T-helper 2 cell treated with Interferon-gamma antibody and Interleukin-4, amounts not matched to agents 5 μg/mL and 100 μg/mL, for 36 hours (primary cell): ENCODE measurements at places on chromosomes 1 and 21.

DNA sequence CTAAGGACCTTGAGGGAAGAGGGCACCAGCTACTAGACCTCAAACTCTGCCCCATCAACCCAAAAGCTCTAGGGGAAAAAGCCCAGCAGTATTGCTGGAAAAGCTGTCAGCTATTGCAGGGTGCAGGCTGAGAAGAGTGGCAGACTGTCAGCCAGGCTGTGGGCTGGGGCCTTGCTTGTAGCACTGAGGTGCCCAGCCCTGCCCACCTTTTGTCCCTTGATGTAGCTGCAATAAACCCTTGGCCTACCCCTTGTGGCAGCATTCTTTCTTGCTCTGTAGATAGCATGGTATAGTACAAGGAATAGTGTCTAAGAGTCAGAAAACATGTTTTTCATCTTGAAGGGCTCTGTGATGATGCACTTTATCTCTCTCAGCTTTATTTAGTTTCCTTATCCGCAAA lies 39.4 kb downstream of the CDC14A start:
- DNase-seq, result no peak

DNA sequence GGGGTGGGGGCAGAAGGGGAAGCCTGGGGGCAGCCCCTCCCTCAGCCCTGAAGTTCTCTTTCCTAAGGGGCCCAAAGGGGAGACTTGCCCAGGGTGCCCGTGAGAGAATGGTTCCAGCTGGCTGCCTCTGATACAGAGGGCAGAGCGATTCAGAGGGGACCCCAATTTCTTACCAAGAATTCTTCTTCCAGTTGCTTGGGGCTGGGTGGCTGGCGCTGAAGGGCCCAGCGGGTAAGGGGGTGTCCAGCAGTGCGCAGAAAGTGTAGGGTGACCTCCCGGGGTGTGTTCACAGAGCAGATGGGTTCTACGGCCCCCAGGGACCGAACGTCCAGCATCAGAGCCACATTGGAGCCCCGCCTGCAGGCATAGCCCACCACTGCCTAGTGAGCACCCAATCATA lies 2.5 kb downstream of the PTPN7 start:
- no peak for DNase-seq

DNA sequence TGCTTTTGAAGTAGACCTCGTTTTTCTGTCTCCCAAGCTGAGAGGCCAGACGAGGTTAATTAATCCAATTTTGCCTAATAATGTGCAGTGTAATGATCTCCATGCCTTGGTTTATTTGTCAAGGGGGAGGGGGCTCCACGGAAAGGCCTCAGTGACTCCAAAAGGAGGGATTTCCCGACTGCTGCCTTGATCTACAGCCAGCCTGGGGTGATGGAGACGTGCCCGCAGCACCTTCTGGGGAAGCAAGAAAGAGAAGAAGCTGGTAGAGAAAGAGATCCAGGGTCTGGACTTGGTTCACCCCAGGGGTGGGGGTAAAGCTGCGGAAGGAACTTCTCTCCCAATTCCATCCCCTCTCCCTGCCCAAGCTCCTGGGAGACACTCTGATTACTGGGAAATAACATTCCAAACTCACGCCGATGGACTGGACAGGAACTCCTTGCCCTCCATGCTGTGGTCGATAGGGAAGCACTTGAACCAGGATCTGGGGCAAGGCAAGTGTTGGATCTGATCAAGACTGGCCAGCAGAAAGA lies 44.1 kb upstream of the SIM2 start:
- DNase-seq, result no peak

GRCh38 chr21:36384885-36385232 lies 333 bp upstream of the CHAF1B start:
- no peak for DNase-seq

DNA sequence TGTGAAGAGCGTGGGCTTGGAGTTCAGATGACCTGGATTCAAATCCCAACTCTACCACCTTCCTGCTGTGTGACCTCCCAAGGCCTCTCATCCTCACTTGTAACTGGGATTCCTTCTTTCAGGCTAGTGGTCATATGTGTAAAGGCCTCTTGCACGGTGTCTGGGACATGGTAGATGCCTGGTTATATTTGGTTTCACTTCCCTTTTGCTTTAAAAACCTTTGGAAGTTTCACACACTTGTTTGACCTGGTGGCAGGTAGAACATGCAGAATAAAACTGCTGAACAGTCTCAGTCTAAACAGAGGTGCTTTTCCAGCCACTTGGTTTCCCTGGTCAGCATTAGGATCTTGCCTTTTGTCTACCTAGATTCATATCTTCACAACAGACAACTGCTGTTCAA lies 37.0 kb upstream of the RCAN3 start:
- DNase-seq, result no peak

DNA sequence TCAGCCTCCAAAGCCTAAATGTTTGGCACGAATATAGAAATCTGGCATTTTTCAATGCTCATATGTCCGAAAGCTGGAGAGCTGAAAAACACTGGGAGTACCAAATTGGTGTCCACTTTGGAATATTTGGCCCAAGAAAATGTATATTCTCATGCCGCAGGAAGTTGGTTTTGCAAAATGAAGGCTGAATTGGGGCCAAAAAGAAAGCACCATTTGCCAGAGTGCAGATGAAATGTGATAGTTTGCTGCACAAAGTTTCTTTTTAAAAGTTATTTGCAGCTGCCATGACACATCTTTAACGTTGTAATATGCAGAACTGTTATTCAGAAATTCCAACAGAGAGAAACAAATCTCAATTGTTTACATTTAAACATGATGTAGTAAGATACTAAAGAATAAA lies 124.2 kb upstream of the LYPLAL1 start:
- no peak for DNase-seq

DNA sequence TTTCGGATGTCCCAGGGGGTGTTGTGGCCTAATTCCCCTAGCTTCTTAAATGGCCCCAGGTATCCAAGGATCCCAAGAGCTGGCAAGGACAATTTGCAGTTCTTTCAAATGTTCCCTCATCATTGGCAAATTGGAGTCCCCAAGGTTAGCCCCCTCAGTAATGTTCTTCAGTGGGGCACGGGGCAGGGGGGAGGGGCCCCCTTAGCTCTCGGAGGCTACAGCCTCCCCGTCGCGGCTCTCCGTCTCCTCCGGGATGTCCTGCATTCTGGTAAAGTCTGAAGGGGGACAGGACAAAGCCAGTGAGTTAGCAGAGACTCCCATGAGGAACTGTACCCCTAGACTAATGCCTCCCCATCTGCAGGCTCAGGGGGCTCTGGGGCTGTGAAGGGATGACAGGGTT lies 6.3 kb downstream of the RXFP4 start:
- no peak for DNase-seq

- no peak for DNase-seq
These were observed 23.9 kb upstream of the KIAA0040 start for GRCh38 chr1:175216444-175216843.

DNA sequence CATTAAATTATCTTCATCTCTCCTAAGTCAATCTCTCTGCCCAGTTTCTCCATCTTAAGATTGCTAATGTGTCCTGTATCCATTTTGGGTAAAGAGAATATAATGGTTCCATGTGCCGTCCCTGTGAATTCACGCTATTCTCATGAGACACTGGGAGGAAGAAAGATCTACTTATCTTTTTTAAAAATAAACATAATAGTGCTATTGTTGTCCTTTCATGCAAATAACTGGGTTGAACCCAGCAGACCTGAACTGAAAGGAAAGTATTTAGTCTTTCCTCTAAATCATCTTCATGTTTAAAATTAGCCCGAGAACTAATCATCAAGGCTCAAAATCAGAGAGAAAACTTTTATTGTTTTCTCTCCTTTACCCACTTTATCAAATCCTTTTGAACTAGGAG lies 22.4 kb downstream of the SLAMF1 start:
- peak; percentile 0 for DNase-seq

- DNase-seq, result no peak
These were observed 69.9 kb upstream of the USP25 start for GRCh38 chr21:15659753-15660422.

- no peak for DNase-seq
These were observed 5.1 kb downstream of the LYPD8 start for GRCh38 chr1:248750496-248750895.

GRCh38 chr1:59115865-59116264 lies 181.0 kb upstream of the FGGY start:
- no peak for DNase-seq

GRCh38 chr1:211839106-211839505 lies 8.5 kb upstream of the LPGAT1 start:
- DNase-seq, result no peak

GRCh38 chr1:159200769-159201168 lies 3.9 kb upstream of the ACKR1 start:
- DNase-seq, result no peak

GRCh38 chr1:161128591-161129420 lies 3.7 kb downstream of the DEDD start:
- no peak for DNase-seq

DNA sequence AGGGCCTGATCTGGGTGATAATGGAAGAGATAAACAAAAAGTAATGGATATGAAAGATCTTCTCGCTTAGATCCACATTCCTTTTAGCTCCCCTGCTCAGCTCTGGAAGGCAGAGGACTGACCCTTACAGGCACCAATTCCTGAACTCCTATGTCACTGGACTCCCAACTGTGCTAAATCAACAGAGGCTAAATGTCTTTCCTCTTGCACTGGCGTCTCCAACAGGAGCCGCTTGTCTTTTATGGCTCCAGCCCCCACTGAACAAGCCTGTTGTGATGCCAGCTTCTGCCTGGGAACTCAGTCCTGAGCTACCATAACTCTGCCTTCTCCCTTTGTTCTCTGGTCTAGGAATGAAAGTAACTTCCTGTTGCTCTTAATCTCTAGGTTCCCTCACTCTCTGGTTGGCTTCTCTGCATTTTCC lies 142.1 kb upstream of the COL11A1 start:
- DNase-seq, result no peak

GRCh38 chr1:76018045-76018444 lies 56.5 kb upstream of the ST6GALNAC3 start:
- DNase-seq, result no peak

DNA sequence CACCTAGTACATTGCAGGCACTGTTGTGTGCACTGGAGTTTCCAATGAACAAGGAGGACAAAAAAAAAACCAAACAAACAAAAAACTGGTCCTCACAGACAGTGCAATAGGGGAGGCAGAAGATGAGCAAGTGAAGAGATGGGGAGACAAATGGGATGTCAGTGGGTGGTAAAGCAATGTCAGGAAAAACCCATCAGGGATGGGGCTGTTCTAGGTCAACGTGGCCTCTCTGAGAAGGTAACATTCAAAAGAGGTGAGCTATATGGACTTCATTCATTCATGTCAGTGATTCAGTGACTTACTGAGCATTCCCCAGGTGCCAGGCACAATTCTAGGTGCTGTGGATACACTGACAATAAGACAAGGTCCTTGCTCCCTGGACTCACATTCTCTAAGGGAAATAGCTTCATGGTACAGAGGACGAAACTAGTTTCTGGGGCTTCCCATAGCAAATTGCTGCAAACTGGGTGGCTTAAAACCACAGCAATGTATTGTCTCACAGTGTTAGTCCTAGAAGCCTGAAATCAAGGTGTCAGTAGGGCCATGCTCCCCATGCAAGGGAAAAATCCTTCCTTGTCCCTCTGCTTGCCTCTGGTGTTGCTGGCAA lies 140.5 kb upstream of the KLHDC7A start:
- no peak for DNase-seq
